ENCODE measurements at places on chromosomes 3 and 15. TPM values are rescaled to one million over a fixed set of nuclear protein-coding genes. Genes with fewer than 3 reads are reported as not detected.

Gene CCR4
- not detected for total RNA-seq

DNA sequence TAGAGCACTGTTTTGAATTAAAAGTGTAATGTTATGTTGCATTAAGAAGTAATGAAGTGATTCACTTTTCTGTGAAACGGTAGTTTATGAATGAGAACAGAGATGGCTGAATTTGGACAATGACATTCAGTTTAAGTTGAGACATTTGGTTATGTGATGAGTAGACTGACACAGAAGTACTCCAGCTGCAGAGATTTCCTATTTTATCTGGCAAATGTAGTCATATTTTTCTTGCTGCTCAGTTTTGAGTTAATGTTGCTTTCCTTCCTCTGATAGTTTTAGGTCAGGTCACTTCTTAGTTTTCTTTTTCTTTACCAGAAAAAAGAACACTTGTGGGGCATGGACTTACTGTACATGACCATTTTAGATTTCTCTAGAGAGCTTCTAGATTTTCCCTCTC is 51.2 kb downstream of the ASB7 start:
- peak; percentile 21 for DNase-seq

DNA sequence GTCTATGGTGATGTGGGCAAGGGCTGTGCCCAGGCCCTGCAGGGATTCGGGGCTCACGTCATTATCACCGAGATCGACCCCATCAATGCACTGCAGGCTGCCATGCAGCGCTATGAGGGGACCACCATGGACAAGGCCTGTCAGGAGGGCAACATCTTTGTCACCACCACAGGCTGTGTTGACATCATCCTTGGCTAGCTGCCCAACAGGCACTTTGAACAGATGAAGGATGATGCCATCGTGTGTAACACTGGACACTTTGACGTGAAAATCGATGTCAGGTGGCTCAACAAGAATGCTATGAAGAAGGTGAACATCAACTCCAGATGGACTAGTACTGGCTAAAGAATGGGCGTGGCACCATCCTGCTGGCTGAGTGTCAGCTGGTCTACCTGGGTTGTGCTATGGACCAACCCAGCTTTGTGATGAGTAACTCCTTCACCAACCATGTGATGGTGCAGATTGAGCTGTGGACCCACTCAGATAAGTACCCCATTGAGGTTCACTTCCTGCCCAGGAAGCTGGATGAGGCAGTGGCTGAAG is 6.1 kb upstream of the USP8 start:
- DNase-seq = no peak

DNA sequence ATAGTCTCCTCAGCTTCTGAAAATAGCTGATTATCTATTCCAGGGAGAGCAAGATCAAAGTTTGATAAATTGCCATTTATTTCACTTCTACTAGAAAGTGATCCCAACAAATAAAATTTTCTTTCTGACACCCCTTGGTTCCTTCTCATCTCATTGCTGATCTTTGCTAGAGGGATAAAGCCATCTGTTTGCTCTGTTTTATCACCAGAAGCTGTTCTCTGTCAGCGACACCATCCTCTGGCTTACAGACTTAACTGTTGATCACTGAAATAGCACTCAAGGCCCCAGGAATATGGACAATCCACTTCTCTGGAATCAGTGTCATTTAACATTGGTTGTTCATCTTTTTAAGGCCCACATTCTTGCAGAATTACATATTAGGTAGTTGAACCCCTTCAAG is 219.0 kb downstream of the LSAMP start:
- DNase-seq = no peak

DNA sequence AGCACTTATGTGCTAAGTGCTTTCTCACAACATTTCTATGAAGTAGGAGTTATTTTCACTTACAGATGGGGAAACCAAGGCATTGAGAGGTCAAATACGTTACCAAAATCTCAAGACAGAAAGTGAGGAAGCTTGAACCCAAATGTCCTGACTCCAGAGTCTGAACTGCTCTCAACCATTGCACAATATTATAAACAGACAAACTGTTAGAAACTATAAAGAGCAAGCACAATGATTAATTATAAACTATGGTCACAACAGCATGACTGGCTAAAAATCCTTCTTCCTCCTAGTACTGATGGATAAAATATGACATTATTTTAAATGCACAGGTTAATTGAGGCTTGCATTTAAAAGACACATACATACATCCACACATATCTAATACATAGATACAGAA is 77.9 kb upstream of the ASB14 start:
- DNase-seq = no peak

- no peak for DNase-seq
Observed at GRCh38 chr3:190486533-190486864, 27.4 kb upstream of the IL1RAP start.

DNA sequence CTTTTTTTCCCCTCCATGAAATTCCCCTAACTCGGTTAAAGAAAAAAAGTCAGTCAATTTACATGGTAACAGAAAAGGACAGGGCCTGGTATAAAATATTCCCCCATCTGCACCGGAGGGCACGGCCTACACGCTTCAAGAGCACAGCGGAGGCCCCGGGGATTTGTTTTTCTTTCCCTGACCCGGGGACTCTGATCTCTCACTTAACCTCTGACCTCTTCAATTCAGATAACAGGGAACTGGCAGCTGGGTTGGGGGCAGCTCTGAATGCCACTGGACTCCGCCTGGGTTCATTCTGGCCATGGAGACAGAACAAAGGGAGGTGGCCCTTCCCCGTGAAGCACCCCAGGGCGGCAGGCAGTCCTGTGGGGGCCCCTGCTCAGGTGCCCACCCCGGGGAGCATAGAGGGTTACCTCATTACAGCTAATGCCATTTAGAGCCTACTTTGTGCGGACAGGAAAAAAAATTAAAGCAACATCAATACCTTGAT is 257.5 kb downstream of the SHQ1 start:
- DNase-seq = no peak

DNA sequence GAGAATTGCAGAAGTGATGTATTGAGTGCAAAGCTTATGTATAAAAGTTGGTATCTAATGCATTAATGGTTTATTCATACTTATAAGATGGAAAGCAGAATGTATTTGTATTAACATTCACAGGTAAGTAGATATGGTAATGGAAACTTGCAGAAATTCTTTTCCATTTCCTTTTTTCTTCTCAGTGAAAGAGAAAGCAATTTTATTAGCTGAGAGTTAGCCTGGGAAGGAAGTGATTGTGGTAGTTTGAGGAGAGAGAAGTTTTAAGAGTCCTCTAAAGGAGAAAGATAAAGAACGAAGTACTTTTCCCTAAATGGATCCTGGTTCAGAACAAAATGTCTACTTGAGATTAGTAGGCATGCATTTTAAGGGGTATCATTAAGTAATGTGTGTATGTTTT is 60.1 kb upstream of the OSTN start:
- DNase-seq = no peak

DNA sequence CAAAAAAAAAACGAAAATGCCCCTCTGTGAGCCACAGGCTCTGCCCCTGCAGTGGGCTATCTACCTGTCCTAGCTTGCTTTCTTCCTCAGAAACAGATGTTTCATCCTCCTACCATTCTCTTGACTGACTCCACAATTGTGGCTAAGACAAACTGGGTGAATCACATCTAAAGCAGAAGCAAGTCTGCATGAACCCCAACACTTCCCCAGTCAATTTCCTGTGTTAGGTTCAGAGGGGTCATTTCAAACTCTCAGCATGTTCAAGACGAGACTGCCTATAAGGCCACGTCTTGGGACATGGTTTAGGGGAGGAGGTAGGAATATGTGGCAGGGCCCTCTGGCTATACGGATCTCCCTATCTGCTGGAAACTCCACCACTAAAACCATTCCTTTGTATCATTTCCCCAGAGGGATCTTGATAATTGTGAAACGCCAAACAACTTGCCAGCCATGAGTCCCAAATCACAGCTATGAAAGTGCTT is 28.6 kb upstream of the ANKDD1A start:
- peak; percentile 69 for DNase-seq

Data from fibroblast of the aortic adventitia (primary cell).